ENCODE measurements at places on chromosomes 13 and 19.

DNA sequence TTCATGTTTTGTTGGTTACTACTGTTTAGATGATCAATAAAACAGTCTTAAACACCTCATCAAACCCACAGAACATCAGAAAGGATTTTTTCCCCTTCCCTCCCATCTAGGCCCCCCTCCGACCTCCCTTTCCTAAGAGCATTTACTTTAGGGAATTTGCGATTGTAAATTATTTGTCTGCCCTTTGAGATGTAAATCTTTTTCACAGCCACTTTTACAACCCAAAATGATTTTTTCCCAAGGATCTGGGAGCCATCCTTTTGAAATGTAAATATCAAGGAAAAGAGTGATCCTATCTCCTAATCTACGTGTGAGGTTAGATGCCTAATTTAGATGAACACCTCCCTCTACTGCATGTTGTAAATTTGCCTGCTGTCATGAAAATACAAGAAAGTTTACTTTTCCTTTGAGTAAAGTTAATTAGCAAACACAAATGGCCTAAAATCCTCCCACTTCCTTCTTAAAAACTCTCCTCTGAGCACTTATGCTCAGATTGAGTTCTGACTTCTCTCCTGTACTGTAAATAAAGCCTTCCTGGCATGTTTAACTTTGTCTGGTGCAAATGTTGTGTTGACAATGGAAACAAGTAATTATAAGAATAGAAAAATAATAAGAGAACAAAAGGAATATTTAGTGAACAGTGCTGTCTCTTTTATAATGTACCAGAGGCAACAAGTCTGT lies 1646.9 kb upstream of the SPRY2 start:
- DNase-seq, result no peak

GRCh38 chr19:48152551-48152950 lies 17.6 kb downstream of the LIG1 start:
- peak; percentile 72 for DNase-seq

DNA sequence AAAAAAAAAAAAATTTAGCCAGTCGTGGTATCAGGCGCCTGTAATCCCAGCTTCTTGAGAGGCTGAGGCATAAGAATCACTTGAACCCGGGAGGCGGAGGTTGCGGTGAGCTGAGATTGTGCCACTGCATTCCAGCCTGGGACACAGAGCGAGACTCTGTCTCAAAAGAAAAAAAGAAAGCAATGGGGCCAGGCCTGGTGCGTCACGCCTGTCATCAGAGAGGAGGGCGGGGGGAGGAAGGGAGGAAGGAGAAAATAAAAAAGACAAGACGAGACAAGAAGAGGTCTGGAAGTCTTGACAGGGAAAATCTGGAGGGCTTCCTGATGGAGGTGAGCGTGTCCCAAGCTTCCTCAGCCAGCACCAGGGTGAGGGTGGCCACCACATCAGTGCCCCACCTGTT lies 54.9 kb upstream of the PTPRS start:
- DNase-seq, result no peak

- DNase-seq, result peak; percentile 60
These were observed 11.7 kb upstream of the ADGRE5 start for GRCh38 chr19:14369399-14370168.

- DNase-seq, result no peak
These were observed 2.9 kb upstream of the MAP1S start for GRCh38 chr19:17716309-17716929.

DNA sequence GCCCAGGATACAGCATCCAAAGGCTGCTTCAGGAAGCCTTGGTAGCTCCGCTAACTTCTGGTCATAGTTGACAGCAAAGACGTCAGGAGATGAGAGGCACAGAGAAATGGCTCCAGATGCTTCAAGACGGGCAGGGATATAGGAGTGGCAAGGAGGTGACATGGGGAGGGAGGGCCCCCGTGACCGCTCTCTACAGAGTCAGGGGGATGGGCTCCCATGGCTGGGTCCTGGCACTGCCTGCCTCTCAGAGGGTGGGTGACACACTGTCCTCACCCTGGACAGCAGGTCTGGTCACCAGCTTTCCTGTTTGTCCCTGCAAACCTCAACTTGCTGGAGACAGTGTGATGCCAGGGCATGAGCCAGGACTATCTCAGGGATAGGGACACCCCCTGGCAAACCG lies 10.3 kb upstream of the ZNF14 start:
- DNase-seq, result no peak

GRCh38 chr13:60850526-60850925 lies 453.5 kb downstream of the TDRD3 start:
- no peak for DNase-seq

DNA sequence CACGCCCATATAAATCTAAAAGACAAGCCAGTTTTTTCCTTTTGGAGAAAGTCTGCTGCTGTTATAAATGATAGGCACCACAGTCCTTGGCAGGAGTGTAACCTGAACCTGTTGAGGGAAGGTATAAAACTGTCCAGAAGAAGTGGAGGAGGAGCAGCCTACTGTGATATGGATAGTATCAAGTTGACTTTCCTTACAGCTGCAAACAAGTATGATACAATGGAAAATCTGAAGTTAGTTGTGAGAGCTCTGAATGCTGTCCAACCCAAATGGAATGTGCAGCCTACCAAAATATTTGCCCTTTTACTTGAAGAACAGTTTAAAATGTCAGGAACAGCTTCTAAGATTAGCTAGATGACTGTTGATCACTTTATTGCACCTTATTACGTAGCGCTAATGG lies 399.6 kb downstream of the FGF14 start:
- DNase-seq, result no peak

DNA sequence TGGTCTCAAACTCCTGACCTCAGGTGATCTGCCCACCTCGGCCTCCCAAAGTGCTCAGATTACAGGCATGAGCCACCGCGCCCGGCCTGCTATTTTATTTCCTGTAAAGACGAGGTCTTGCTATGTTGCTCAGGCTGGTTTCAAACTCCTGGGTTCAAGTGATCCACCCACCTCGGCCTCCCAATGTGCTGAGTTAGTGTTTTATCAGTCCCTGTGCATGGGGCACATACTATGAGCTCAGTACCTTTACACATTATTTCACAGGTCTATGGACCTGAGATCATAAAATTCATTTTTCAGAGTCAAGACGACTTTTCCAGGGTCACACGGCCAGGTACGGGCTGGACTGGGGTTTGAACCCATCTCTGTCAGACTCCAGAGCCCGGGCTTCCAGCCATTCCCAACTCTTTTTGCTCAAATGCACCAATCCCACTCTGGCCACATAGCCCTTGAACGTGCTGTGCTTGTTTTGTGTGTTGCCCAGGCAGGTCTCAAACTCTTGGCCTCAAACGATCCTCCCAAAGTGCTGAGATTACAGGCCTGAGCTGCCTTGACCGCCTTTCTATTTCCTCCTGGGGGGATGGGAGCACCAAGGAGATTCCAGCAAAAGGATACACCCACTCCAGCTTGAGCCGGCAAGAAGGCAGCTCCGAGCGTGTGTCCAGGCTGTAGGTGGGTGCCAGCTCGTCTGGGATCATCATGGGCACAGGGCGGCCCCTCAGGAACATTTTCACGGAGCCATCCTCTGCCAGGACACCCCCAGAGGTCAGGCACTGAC lies 1.1 kb downstream of the EML2 start:
- peak; percentile 40 for DNase-seq

DNA sequence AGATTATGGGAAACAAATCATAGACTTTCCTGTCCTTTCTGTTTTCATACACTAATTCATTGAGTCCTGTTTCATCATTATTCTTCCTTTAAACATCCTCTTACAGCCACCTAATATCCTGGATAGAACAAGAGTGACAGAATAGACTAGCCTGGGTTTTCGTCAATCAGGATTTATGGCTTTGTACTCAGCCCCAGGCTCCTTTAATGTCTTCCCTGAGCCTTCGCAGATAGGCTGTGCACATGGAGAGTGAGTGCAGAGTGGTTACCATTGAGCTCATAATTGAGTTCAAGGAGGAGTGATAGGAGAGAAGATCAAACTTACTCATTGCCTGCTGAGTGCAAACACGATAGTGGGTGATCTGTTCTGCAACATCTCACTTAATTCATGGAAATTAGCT lies 304.9 kb downstream of the TDRD3 start:
- DNase-seq, result no peak

DNA sequence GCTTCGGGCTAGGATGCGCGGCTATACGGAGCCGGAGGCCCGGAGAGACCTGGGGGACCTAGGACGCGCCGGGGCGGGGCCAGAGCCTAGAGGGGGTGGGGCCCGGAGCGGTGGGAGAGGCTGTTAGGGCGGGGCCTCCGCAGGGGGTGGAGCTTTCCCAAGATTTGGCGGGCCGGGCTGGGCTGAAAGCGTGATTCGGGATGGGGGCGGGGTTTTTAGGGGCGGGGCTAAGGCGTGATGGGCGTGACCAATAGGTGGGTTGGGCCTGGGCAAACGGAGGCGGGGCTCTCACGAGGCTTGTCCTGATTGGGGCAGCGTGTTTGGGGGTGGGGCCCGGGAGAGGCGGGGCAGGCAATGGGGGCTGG lies 439 bp downstream of the RAB11B start:
- DNase-seq, result peak; percentile 96

- DNase-seq, result no peak
These were observed 25.9 kb downstream of the IGFL2 start for GRCh38 chr19:46173886-46174480.

- no peak for DNase-seq
These were observed 867 bp downstream of the ZNF546 start for GRCh38 chr19:39997638-39998216.

DNA sequence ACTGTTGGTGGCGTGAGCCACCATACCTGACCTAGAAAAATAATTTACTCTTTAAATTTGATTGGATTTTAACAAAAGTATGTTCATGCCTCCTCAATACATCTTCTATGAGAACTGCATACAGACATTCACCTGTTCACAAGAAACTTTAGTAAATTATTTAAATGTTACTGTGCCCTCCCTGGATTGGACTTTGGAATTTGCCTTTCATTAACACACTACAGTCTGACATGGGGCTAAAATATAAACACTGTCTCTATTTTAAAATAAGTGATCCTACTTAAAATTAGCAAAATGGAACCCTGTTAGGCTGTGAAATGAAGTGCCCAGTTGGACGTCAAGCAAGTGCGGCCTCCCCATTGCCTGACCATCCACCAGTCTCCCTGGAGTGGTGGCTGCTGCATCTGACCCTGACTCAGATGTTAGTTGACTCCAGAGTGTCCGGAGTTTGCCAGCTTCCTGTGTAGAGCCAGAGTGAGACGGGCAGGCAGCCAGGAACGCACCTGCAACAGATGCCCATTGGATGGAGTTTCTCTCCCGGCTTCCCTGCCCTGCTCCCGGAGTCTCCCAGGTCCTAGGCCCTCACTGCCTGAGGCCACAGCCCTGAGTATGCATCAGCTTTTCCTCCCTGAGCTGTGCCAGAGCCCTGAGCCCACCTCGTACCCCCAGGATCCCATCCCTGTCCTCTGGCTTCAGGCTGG lies 45.9 kb upstream of the ATP11A start:
- no peak for DNase-seq

DNA sequence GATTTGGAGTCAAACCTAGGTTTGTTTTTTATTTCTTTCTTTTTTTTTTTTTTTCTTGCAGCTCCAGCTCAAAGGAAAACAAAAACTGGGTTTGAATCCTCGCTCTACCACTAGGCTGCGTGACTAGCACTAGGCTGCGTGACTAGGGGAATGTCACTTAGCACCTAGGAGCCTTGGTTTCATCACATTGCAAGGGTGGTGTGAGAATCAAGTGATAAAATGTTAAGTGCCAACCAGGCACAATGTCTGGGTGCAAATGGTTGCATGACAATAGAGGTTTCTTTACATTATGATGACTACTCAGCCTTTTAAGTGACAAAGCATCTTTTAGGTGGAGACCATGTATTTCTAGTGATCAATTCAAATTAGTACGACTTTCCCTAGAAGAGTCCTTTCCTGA lies 27.9 kb downstream of the RCBTB2 start:
- no peak for DNase-seq

DNA sequence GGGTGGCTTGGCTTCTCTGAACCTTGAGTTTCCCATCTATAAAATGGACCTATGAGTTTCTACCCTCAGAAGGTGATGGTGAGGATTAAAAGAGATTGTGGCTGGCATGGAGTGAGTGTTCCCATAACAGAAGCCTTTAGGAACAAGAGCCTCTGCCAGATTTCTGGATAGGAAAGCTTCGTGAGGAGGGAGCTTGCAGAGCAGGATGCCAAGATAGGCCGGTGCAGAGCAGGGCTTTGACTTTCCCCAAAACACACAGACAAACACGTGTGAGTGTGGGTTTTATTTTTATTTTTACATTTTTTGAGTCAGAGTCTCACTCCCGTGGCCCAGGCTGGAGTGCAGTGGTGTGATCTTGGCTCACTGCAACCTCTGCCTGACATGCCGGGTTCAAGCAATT lies 3.7 kb upstream of the CNN1 start:
- no peak for DNase-seq

GRCh38 chr13:23889615-23890607 lies 711 bp upstream of the MIPEP start:
- DNase-seq, result no peak

- no peak for DNase-seq
These were observed 41.7 kb downstream of the SIAH3 start for GRCh38 chr13:45809801-45810394.

- DNase-seq, result no peak
These were observed 2.9 kb downstream of the ZNF665 start for GRCh38 chr19:53190253-53190652.

DNA sequence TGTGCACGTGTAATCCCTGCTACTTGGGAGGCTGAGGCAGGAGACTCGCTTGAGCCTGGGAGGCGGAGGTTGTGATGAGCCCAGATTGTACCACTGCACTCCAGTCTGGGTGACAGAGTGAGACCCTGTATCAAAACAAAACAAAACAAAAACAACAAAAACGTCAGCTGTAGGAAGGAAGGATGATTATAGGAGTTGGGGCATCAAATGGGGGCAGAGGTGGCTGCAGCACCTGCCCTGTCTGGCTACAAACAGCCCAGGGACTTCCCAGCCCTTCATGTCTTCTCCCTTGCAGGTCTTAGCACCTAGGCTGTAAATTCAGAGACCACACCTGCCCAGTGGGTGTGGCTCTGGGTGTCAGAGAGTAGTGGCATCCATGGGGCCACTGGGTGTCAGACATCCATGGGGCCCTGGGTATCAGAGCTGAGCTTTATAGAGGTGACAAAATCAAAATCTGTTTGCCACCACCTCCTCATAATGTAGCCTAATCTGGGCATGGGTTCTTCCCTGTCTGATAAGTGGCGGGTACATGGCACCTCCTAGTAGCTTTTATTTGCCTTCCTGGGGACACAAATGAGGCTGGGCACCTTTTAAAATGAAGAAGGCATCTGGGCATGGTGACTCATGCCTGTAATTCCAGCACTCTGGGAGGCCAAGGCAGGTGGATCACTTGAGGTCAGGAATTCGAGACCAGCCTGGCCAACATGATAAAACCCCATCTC lies 4.7 kb upstream of the B3GNT3 start:
- DNase-seq, result no peak

GRCh38 chr19:49599378-49600295 lies 8.7 kb downstream of the PRR12 start:
- DNase-seq, result no peak

GRCh38 chr13:110869805-110870706 lies 44.8 kb downstream of the ANKRD10 start:
- peak; percentile 86 for DNase-seq

DNA sequence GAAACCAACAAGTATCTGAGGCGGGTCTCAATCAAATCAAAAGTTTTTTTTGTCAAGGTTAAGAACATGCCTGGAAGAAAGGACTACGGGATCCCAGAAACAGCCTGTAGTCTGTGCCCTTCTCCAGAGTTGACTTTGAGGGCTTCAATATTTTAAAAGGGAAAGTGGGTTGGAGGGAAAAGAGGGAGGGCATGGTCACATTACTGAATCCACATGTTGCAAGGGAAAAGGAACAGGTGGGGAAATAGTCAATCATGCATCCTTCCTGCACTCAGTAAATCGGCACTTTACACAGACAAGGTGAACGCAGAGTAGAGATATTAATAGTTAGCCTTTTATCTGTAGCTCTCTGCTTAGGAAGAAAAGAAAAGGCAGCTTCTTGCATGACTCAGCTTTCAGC lies 808.5 kb downstream of the UQCRFS1 start:
- DNase-seq, result no peak
